ENCODE measurements at places on chromosomes 13 and 19. TPM values are rescaled to one million over a fixed set of nuclear protein-coding genes. Genes with fewer than 3 reads are reported as not detected.

- H3K27ac ChIP-seq = no peak overlapping the region
- DNase-seq = no peak
- H3K4me3 ChIP-seq = no peak overlapping the region
- no peaks in the 10 kb centered on the region for H3K27me3 ChIP-seq
These were observed 102.8 kb downstream of the EFNB2 start for GRCh38 chr13:106432636-106433035.

ZNF221 gene
- total RNA-seq = 0.61 TPM

IFT88 gene
- total RNA-seq = 9.8 TPM

- H3K27me3 ChIP-seq = no peaks in the 10 kb centered on the region
- peaks cover 100% of the 10 kb centered on the region for H3K4me1 ChIP-seq
- H3K4me3 ChIP-seq = peak overlapping the region; percentile 49
- peak overlapping the region; percentile 95 for H3K27ac ChIP-seq
These were observed 18.7 kb downstream of the ACTN4 start for GRCh38 chr19:38665950-38666662.

TRIM13 gene
- 21.0 TPM for total RNA-seq

DNA sequence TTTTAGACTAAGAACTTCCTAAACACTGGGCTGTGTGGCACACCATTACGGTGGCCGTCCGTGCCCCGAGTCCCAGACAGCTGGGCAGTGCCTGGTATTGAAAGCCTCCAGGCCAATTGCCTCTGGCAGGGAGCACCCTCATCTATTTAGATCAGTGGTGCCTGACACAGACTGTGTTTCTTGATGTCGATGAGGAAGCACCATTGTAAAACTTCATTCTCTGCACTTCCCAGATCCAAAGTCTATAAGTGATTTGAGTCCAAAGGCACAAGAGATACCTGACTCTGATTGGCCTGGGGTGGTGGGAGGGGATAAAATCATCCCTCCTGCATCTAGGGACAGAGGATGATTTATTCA, 8.5 kb upstream of the STK24 start:
- no peaks in the 10 kb centered on the region for H3K4me1 ChIP-seq
- no peaks in the 10 kb centered on the region for H3K27me3 ChIP-seq
- DNase-seq = no peak
- H3K27ac ChIP-seq = no peak overlapping the region

GRCh38 chr13:20258208-20258962, 26.3 kb upstream of the GJB6 start:
- peaks cover 5% of the 10 kb centered on the region for H3K27me3 ChIP-seq
- H3K36me3 ChIP-seq = no peaks in the 10 kb centered on the region
- H3K27ac ChIP-seq = no peak overlapping the region
- H3K4me1 ChIP-seq = no peaks in the 10 kb centered on the region
- H3K4me3 ChIP-seq = no peak overlapping the region

LGALS14 gene
- total RNA-seq = not detected

GRCh38 chr13:46866150-46866549, 30.7 kb downstream of the HTR2A start:
- H3K36me3 ChIP-seq = no peaks in the 10 kb centered on the region
- no peak overlapping the region for H3K4me3 ChIP-seq
- H3K4me1 ChIP-seq = no peaks in the 10 kb centered on the region
- no peaks in the 10 kb centered on the region for H3K27me3 ChIP-seq
- no peak for DNase-seq

SBK2 gene
- total RNA-seq = 0.59 TPM

DNA sequence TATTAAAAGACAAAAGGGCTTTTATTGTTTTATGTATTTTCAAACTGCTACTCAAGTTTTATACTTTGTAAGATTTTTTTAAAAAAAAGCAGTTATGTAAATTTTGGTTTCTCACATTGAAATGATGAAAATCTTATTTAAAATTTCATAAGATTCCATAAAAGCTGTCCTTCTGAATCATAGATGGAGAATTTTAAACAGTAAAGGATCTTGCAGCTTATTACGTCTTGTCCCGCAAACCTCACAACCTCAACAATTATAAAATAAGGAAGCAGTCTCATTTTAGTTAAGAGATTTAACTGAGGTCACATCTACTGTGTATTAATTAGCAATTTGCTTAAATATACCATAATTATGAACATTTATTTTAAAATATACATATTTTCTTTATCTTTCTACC, 581.0 kb upstream of the SPRY2 start:
- DNase-seq = no peak
- H3K27ac ChIP-seq = no peak overlapping the region
- H3K36me3 ChIP-seq = no peaks in the 10 kb centered on the region
- H3K4me1 ChIP-seq = no peaks in the 10 kb centered on the region

PPP1R13L gene
- total RNA-seq = 6.8 TPM

FSD1 gene
- not detected for total RNA-seq

DNA sequence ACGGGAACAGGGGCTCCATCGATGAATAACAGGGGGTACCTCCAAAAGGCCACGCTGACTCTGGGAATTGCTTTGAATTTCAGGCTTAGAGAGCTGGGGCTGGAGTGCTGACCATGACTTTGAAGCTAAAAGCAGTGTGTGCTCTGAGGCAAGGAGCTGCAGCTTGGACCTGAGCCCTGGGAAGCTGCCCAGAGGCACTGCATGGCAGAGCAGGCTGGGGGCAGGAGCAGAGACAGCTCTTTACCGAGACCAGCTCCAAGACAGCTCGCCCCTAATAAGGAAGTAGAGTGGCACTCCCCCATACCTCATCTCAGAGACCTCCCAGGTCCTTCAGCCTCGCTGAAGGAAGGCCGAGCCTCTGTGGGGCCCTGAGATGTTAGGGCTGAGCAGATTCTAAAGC, 200.2 kb downstream of the COL4A1 start:
- no peak for DNase-seq
- H3K27ac ChIP-seq = peak overlapping the region; percentile 36
- no peak overlapping the region for H3K4me3 ChIP-seq
- H3K27me3 ChIP-seq = no peaks in the 10 kb centered on the region

CCDC9 gene
- 21.8 TPM for total RNA-seq

DNA sequence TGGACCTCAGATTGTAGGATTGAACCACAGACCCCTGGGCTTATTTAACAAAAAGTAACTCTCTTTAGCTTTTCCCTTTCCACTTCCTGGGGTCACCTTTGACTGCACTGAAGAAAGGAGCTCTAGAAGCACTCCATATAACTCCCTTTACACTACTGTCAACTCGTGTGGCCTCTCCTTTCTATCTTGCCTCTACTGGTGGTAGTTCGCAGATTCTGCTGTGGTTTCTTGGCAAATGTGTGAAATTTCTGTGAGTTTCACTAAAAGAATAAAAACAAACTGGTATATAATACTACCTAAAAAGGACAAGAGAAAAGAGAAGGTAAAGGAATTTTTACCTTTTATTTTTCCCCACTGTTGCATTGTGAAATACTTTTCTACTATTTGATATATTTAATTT, 1298.1 kb downstream of the PCDH9 start:
- no peak overlapping the region for H3K27ac ChIP-seq
- H3K4me1 ChIP-seq = no peaks in the 10 kb centered on the region
- H3K36me3 ChIP-seq = no peaks in the 10 kb centered on the region

DNA sequence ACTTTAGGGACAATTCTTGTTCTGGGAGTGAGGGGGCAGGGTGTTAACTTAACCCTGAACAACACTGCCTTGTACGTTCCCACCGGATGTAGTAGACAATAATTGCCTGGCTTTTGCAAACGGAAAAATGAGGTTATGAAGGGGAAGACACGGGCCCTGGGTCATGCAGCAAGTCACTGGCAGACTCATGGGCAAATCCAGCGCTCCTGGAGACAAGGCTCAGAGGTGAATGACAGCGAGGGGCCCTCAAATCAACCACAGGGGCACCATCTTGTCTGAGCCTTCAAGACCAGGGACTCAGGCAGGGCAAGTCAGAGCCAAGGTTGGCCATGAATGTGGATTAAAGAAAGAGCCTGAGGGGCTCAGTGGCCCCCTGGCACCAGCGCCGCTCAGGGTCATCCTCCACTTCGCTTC, 2.8 kb downstream of the RASA3 start:
- no peaks in the 10 kb centered on the region for H3K27me3 ChIP-seq
- peak overlapping the region; percentile 92 for H3K27ac ChIP-seq
- H3K36me3 ChIP-seq = no peaks in the 10 kb centered on the region
- DNase-seq = no peak

GRCh38 chr13:98921786-98922185, 56.1 kb downstream of the DOCK9 start:
- H3K4me3 ChIP-seq = no peak overlapping the region
- H3K27ac ChIP-seq = no peak overlapping the region
- H3K27me3 ChIP-seq = no peaks in the 10 kb centered on the region
- DNase-seq = no peak

GRCh38 chr13:95714142-95714832, 37.3 kb downstream of the DNAJC3 start:
- DNase-seq = no peak
- H3K27ac ChIP-seq = no peak overlapping the region
- H3K36me3 ChIP-seq = peaks cover 46% of the 10 kb centered on the region
- no peaks in the 10 kb centered on the region for H3K4me1 ChIP-seq
- H3K4me3 ChIP-seq = no peak overlapping the region
- no peaks in the 10 kb centered on the region for H3K27me3 ChIP-seq

DNA sequence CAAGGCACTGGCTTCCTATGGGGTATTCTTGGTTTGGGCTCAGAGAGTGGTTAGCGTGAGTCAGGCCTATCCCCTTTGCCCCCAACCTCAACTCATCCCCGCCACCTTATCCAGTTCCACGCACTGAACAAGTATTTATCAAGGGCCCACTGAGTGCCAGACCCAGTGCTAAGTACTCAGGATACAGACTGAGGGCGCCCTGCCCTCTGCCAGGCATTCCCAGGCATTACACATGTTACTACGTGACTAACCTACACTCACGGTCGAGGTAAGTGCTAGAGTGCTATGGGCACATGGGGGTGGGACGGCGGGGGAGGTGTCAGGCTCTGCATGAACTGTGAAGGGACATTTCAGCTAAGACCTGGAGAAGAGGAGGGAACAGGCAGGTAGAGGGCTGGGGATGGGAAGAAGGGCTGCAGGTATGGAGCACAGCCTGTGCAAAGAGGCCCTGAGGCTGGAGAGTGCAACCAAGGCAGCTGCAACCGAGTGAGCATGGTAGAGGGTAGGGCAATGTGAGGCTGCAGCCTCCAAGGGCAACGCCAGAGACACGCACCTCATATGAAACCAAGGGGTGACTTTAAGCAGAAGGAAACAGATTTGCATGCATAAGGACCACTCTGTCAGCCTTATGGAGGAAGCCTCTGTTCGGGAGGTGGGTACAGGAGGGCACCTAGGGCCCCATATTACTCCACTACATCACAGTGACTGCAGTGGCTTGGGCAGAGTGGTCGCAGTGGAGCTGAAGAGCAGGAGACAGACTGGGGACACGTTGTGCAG, 22.5 kb downstream of the DHRS12 start:
- DNase-seq = no peak
- H3K27ac ChIP-seq = no peak overlapping the region
- peaks cover 7% of the 10 kb centered on the region for H3K4me1 ChIP-seq

GRCh38 chr19:8580710-8581281, 3.6 kb upstream of the MYO1F start:
- DNase-seq = peak; percentile 85
- no peaks in the 10 kb centered on the region for H3K4me1 ChIP-seq
- H3K27ac ChIP-seq = no peak overlapping the region

DNA sequence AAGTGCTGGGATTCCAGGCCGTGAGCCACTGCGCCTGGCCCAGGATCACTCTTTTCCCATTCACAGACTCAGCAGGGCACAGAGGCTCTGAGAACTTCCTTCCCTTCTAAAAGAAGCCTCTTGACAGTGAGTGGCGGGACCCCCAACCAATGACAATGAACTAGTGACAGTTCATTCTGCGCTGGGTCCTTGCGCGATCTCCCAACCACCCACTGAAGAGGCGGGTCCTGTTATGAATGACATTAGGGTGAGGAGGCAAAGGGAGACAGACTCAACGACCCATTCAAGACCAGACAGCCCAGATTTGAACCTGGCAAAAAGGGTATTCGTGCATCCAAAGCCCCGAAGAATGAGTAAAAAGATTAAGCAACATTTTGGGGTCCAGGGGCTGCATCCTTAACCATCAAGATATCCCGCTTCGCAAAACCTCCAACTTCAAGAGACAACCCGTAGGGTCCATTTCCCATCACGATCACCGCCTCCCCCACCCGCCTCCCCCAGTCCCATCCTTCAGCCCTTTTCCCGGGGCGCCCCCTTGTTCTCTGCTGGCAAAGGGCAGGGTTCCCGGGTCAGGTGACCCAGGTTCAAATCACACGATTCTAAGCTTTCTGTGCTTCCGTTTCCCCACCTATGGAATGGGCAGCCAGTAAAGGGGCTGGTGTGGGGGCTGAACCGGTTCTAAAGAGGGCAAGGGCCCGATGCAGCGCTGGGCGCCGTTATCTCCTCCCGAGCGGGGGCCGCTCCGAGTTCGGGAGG, 719 bp downstream of the SUGP2 start:
- H3K27ac ChIP-seq = peak overlapping the region; percentile 99
- peak; percentile 94 for DNase-seq
